SW 1271 (cell line): ENCODE measurements at places on chromosomes 12 and 14.

DNA sequence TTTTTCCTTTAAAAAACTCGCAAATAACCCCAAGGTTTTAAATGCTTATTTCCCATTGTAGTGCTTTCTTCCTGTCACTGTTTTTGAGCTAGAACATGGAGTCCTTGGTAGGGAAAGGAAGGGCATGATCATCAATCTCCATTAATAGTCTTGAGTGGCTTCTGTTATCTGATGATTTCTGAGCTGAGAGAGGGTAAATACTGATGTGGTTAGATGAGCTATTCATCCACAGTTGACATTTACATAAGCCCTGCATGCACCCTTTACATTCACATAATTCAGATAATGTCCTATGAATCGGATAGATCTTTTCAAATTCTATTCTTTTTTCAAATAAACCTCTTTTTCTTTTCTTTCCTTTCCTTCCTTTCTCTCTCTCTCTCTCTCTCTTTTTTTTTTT, 81.4 kb downstream of the NTN4 start:
- no peak for DNase-seq

DNA sequence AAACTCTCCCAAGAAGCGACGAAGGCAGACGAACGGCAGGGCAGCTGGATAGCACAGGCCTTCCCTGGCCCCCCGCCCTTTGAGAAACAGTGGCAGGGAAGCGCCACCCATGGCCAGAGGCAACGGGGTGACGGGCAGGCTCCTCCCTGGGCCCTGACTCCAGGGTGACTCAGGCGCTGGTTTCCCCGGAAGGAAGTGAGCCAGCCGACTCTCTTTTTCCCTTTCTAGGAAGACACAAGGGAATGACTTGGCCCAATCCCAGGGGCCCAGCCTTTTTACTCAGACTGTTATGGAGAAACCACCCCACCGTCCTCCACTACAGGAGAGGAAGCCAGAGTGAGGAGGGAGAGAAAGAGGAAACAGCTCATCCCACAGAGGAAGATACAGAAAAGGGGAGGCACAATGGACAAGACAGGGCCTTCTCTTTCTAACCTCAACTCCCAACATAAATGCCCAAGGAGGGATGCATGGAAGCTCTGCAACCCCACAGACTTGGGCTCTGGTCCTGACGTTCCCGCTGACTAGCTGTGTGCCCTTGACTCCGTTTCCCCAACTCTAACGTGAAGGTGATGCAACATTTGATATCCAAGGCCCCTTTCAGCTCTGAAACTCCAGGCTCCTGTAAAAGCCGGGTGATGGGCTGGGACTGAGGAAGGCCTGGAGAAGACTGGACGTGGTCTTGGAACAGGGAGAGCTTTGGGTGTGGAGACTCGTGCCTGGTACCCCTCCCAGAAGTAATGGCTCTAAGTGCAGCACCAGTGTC, 27.9 kb downstream of the ACTN1 start:
- DNase-seq = peak; percentile 97

- no peak for DNase-seq
Measured at GRCh38 chr14:81474685-81475324, 58.8 kb downstream of the SEL1L start.

GRCh38 chr12:32533971-32534590, 134.7 kb downstream of the FGD4 start:
- peak; percentile 41 for DNase-seq

DNA sequence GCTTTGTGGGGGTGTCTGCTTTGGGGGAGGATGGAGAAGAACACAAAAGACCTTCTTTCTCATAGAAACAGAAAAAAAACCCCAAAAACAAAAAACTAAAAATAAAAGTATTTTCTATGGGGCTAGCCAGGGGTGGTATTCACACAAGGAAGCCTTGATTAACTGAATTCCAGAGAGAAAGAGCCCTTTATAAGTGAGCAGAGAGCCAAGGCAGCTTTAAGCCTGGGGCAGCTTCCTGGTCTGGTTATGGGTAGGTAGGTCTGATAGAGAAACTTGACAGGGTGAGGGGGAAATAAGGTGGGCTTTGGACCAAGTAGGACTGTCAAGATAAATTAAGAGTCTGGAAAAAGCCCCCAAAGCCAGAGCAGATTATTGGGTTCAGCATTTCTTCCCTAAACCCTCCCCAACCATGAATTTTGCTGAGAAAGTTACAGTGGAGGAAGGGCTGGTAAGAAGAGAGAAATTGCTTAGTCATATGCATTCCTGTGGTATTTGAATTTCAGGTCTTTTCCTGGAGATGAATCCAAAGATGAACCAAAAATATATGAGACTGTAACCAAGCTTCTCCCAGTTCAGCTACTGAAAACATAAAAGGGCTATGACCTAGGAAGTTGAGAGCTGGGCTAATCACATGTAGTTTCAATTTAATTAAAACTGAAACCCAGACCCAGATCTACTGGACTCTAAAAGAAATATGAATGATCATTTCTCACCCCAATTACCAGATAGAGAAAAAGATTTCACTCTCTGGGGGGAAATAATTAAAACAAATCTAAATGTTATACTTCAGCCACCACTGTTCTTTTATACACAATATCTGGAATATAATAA, 144.8 kb downstream of the TBC1D30 start:
- DNase-seq = no peak

- DNase-seq = no peak
Measured at GRCh38 chr12:115710104-115710564, 567.4 kb downstream of the MED13L start.

DNA sequence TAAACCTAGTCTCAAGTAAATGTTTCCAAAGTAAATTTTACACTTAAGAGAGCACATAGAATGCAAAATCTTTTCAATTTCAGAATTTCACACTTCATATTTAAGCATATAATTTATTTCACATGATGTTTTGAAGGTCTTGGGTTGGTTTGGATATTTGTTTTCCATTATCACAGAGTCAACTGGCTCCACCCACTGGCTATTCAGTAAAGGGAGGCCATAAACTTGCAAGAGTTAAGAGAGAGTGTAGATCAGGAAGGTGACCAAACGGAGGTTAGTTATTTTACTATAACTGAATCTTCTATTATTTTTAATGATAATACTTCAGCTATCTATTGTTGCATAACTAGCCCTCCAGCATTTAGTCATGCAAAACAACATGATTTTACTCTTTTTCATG, 6.2 kb upstream of the CPNE8 start:
- no peak for DNase-seq

DNA sequence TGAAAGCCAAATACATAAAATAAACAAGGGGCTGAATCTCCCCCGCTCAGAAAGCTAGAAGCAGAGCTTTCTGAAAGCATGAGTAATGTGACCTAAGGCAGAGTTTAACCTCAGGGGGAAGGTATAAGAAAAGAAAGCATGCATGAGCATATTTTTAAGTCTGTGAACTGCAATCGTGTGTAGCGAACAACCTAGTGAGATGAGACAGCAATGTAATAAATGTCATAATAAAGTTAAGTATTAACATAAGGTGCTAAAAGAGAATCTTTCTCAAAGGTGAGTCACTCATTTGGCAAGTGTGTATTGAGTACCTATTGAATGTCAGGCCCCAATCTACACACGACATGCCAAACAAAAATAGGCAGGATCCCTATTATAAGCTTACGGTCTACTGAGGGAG, 14.2 kb upstream of the WDR20 start:
- no peak for DNase-seq

DNA sequence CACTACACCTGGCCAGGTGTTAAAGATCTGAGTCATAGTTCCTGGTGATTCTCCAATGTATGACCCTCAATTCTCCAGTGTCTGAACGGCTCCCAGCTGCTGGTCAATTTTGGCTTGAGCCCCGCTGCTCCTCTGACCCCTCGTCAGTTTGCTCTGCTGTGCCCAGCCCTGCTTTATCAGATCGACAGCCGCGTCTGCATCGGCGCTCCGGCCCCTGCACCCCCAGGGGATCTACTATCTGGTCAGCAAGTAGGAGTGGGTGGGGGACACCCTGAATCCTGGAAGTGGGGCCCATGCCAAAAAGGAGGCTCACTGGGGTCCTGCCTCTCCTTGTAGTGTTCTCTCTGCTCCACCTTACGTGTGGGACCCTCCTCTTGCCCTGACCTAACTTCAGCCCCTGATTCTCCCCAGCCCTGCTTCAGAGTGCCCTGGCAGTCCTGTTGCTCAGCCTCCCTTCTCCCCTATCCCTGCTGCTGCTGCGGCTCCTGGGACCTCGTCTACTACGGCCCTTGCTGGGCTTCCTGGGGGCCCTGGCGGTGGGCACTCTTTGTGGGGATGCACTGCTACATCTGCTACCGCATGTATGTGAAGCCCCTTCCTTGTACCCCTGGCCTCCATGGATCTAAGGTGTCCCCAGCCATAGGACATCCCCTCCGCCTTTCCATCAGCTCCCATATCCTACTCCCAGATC, 5.0 kb downstream of the SLC39A5 start:
- DNase-seq = no peak

GRCh38 chr12:108657130-108657745, 23.5 kb upstream of the SELPLG start:
- no peak for DNase-seq

DNA sequence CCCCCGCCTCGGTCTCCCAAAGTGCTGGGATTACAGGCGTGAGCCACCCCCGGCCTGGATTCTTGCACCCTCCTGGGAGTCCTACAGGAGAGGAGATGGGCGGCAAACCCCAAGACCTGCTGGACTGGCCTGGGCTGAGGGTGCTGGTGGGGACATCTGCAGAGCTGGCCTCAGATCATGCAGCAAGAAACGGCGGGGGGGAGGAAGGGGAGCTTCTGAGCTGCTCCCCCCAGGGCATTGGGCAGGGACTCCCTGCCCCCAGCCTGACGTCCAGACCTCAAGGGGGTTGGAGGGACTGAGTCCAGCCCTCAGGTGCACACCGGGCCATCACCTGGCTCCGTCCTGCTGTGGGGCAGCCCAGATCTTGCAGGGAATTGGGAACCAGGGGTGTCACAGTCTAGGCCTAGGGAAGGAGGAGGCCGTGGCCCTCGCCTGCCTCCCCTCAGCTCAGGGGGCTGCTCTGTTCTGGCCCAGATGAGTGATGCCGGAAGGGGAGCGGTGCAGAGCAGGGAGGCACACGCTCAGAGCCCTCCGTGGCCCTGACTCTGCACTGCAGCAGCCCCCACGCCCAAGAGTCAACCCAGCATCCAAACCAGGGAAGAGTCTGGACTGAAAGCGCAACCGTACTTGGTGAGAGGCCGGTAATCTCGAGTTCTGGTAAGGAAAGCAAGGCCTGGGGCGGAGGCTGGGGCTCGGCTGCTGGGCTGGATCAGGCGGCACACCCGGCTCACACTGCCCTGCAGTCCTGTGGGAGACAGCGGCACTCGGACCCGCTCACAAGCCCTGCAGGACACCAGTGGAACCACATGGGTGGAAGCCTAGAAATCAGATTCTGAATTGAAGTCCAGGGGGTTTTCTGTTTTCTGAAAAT, 8.9 kb upstream of the AMN start:
- DNase-seq = no peak

DNA sequence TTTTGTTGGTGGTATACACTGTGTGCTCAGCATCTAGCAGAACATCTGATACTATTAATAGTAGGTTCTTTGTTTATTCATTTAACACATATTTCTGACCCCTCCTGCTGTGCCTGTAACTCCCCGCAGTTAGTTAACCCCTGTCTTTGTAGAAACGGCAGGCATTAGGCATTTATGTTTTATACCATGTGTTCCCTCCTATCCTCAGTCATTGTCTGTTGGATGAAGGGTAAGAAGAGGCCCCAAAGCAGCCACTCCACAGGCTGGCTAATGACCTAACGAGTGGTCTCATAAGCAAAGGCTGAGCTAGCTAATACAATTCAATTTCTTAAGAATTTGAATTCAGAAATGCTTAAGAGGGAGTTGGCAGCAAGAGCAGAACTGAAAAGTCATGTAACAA, 170.8 kb downstream of the TMX1 start:
- DNase-seq = no peak

GRCh38 chr12:67446716-67447115, 177.6 kb downstream of the CAND1 start:
- no peak for DNase-seq

DNA sequence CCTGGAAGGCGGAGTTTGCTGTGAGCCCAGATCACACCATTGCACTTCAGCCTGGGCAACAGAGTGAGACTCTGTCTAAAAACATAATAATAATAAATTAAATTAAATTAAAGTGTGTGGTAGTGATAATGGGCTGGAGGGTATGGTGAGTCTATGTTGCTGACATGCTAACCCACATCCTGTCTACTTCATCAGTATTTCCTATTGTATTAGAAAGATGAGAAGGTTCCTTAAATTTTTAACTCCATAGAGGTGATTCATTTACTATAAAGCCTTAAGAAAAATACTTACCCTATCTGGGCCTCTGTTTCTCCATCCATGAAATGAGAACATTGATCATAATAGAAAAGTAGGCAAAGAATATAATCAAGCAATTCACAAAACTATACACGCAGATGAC, 280.5 kb downstream of the FBXL14 start:
- no peak for DNase-seq

- no peak for DNase-seq
Measured at GRCh38 chr12:116590561-116590960, 31.4 kb downstream of the MAP1LC3B2 start.

DNA sequence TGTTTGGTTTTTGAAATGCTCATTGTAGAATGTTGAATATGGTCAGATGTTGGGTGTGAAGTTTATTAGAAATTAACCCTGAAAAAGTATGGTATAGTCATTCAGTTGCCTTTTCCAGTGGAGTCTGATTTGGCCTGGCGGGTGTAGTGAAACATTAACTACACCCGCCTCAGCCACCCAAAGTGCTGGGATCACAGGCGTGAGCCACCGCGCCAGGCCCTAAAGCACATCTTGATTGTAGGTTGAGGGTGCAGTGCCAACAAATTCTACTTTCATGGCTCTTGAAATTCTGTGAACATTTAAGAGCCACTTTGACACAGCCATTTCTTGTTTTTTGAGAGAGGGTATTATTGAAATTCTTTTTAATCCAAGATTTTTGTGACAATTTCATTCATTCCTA, 624.9 kb downstream of the DIO2 start:
- DNase-seq = no peak

DNA sequence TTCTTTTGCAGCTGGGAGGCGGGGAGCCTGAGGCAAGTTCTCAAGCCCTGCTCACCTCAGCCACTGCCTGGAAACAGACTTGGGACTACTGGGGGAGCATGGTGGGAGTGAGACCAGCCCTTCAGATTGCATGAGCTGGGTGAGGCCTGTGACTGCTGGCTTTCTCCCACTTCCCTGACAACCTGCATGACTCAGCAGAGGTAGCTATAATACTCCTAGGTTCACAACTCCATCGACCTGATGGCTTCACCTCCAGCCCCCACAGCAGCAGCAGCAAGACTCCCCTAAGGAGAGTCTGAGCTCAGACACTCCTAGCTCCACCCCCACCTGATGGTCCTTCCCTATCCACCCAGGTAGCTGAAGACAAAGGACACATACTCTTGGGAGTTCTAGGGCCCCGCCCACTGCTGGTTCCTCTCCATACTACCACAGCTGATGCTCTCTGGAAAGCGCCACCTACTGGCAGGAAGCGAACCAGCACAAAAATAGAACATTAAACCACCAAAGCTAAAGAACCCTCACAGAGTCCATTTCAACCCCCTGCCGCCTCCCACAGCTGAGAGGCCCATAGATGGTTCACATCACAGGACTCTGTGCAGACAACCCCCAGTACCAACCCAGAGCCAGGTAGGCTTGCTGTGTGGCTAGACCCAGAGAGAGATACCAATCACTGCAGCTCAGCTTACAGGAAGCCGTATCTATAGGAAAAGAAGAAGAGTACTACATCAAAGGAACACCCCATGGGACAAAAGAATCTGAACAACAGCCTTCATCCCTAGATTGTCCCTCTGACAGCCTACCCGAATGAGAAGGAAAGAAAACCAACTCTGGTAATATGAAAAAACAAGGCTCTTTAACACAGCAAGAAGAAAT, 68.7 kb downstream of the RPAP3 start:
- peak; percentile 27 for DNase-seq
